Motor neuron (in vitro differentiated cells): ENCODE measurements at places on chromosomes 13 and 19. TPM values are rescaled to one million over a fixed set of nuclear protein-coding genes. Genes with fewer than 3 reads are reported as not detected.

The CD177 gene
- 0.51 and 1.7 TPM in 2 replicates for total RNA-seq

The SCN1B gene
- 0.87 and 1.3 TPM in 2 replicates for total RNA-seq

The TPP2 gene
- 70.8 and 77.1 TPM in 2 replicates for total RNA-seq

The PRR36 gene
- total RNA-seq = 0.68 and 1.3 TPM in 2 replicates

The GJB2 gene
- 0.09 TPM in 1 of 2 replicates, not detected in the other for total RNA-seq

The SIX5 gene
- total RNA-seq = 6.4 and 6.8 TPM in 2 replicates

The TNFSF13B gene
- total RNA-seq = 0.50 and 0.71 TPM in 2 replicates

The B3GNT8 gene
- 0.50 and 0.52 TPM in 2 replicates for total RNA-seq

The DACH1 gene
- 74.1 and 77.7 TPM in 2 replicates for total RNA-seq

The ZNF266 gene
- 19.1 and 19.5 TPM in 2 replicates for total RNA-seq

The IFNL1 gene
- not detected in 2 replicates for total RNA-seq

The PEPD gene
- total RNA-seq = 95.8 and 113 TPM in 2 replicates

The IL17D gene
- 9.5 and 10.3 TPM in 2 replicates for total RNA-seq

The ZNF431 gene
- total RNA-seq = 4.5 and 7.9 TPM in 2 replicates

The RFPL4AL1 gene
- not detected in 2 replicates for total RNA-seq

The WASF3 gene
- total RNA-seq = 8.7 and 9.0 TPM in 2 replicates

The HSPB6 gene
- 0.63 and 0.68 TPM in 2 replicates for total RNA-seq

The CYP4F8 gene
- 0.31 TPM in 1 of 2 replicates, not detected in the other for total RNA-seq

The ACP7 gene
- total RNA-seq = 0.24 and 0.29 TPM in 2 replicates

The ZNF468 gene
- 18.1 and 20.6 TPM in 2 replicates for total RNA-seq

The SULT2A1 gene
- 0.25 TPM in 1 of 2 replicates, not detected in the other for total RNA-seq

The TARM1 gene
- not detected in 2 replicates for total RNA-seq

The CALM3 gene
- total RNA-seq = 269 and 334 TPM in 2 replicates

The ZNF888 gene
- total RNA-seq = 3.0 and 3.4 TPM in 2 replicates

The SLITRK5 gene
- total RNA-seq = 0.08 and 0.10 TPM in 2 replicates

The PPP6R1 gene
- total RNA-seq = 17.4 and 18.3 TPM in 2 replicates
